ENCODE measurements at places on chromosomes 13 and 19.

DNA sequence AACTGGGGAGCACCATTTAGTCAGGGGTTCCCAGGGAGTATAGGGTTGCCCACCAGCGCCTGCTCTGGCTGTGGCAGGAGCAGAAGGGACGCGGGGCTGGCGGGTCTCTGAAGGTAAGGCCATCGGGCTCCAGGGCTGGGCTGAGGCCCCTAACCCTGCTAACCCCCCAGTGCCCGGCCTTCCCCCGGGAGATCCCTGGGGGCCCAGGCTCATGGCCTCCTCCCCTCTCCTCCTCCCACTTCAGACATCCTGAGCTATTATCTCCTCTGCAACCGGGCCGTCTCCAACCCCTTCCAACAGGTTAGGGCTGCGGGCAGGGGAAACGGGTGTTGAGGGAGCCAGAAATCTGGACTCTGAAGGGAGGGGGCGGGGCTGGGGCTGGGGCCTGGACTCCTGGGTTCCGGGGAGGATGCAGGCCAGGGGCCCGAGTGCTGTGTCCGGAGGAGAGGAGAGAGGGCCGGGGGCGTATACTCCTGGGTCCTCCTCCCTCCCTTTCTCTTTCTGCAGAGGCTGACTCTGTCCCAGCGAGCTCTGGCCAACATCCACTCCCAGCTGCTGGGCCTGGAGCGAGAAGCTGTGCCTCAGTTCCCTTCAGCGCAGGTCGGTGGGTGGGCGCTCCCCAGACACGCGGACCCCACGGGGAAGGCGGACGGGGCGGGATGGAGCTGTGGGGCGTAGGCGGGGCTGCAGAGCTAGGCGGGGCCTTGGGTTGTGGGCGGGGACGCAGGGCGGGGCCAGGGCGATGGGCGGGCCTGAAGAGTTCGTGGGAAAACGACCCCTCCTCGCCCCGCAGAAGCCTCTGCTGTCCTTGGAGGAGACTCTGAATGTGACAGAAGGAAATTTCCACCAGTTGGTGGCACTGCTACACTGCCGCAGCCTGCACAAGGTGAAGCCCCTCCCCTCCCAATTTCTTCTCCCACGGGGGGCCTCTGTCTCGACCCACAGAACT, 15.3 kb downstream of the TTYH1 start:
- no peak for DNase-seq

DNA sequence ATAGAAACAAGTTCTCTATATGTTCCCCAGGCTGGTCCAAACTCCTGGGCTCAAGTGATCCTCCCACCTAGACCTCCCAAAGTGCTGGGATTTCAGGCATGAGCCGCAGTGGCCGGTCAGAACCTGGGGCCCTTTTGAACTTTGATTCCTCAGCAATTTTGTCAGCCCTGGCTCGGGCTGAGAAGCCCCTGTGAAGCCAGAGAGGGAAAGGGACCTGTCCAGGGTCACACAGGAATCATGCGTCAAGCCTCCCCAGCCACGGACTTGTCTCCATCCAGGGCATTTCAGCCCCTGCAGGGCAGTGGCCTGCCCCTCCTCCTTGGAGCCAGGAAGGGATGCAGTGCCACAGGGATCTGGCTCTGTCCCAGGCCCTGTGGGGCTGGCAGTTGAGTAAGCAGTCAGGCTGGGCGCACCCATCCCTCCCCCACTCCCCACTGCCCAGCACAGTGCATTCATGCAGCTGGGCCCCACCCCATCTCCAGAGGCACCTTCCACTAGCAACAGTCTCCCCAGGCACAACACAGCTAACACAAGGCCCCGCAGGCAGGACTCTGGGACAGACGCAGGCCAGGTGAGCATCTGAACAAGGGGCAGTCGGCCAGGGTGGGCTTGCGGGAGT, at the start of gene CAPS:
Gene CAPS, plus strand, starts transcription at position 516 of the 619 bp plus-strand sequence. CDS start 153 bp downstream, outside the sequence.
- no peak for DNase-seq

DNA sequence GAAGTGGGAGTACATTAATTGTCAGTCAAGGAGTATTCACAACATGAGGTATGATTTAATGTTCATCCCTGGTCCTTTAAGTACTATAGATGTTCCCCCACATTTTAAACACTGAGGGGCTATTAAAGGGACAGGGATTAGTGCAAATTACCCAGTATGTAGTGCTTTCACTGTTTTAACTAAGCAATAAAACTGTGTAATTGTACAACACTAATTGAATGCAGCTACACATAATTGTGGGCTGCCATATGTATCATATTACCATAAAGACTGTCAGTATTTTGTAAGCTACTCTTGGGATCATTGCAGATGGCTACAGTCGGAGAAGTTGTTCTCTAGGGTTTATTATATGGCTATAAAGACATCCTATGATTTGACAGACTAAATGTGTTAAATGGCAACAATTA, 316.6 kb downstream of the DCLK1 start:
- DNase-seq = no peak

DNA sequence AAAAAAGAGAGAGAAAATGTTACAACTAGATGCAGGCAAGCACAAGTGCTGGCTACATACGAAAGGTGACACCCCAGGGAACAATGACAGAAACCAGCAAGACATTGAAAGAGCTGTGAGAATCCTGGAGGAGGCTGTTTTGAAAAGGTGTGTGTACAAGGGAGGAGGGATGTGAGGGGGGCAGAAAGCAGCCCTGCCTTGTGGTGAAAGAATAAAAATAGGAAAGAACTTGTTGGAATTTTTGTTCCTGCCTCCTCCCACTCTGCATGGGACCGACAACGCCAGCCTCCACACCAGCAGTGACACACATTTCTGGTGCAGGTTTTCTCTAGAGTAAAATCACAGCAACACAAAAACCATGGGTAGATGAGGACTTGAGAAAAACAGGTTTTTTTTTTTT, 1258.6 kb downstream of the PCDH9 start:
- DNase-seq = no peak

DNA sequence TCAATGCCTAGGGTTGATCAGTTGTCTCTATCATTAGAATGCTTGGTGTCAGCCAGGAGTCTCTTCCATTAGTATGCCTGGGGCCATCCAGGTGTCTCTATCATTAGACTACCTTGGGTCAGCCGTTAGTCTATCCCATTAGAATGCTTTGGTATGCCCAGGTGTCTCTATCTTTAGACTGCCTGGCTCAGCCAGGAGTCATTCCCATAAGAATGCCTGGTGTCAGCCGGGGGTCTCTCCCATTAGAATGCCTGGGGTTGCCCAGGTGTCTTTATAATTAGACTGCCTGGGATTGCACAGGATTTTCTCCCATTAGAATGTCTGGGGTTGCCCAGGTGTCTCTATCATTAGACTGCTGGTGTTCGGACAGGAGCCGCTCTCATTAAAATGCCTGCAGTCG, 1442.9 kb downstream of the UQCRFS1 start:
- no peak for DNase-seq

DNA sequence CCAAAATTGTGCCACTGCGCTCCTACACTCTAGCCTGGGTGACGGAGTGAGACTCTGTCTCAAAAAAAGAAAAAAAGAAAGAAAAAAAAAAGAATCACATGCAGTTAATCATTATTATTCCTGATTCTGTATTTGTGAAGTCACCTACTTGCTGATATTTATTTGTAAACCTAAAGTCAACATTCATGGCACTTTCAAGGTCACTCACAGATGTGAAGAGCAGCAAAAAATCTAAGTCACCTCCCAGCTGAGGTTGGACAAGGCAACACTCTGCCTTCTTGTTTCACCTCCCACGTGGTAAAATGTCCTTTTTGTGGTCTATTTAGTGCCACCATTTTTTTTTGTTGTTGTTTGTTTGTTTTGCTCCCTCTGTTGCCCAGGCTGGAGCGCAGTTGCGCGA, 26.5 kb downstream of the WDR88 start:
- no peak for DNase-seq

DNA sequence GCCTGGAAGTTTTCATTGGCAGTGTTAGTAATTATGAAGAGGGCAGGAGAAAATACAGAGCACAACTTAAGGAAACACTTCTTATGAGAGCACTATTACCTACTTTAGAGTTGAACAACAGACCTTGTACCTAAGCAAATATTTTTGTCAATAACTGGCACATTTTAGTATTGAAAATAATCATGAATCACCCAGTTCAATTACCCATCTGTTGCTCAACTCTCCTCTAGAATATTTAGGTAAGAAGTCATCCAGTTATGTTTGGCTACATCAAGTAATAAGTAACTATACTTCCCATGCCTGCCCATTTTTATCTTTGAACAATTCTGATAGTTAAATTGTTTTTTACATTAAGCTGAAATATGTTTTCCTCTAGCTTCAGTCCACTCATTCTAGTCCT, 893.4 kb downstream of the DIAPH3 start:
- DNase-seq = no peak

GRCh38 chr13:65660731-65661130, 1569.4 kb downstream of the PCDH9 start:
- DNase-seq = peak; percentile 30

GRCh38 chr13:110571896-110572777, 10.6 kb upstream of the RAB20 start:
- DNase-seq = no peak

- no peak for DNase-seq
Measured at GRCh38 chr13:29761160-29761559, 89.3 kb downstream of the UBL3 start.

DNA sequence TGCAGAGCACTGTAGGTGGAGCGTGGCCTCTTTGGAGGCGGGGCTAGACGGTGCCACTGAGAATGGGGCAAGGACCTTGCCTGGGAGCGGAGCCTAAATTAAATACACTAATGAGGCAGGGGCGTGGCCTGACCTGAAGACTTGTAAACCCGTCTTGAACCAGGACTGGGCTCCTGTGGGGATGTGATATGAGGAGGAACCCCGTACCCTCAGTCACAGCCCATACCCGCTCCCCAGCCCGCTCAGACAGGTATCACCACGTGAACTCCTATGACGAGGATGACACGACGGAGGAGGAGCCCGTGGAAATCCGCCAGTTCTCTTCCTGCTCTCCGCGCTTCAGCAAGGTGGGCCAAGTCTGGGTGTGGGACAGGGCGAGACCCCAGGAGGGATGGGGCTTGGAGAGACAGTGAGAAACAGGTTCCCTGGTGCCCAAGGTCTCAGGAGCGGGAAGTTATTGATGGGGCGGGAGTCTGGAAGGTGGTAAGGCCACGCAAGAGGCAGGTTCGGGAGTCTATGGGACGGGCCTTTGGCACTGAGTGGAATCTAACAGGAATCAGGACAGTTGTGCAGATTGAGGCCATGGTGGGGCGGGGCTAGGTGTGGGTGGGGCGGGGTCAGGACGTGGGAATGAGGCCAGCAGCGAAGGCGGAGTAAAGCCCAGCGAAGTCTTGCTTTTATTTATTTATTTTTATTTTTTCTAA, 14.7 kb downstream of the DNASE2 start:
- no peak for DNase-seq

GRCh38 chr13:95246292-95247082, 54.8 kb downstream of the ABCC4 start:
- no peak for DNase-seq

GRCh38 chr19:27792576-27793127, 1420.3 kb downstream of the UQCRFS1 start:
- no peak for DNase-seq

GRCh38 chr13:98731925-98732324, 20.5 kb downstream of the SLC15A1 start:
- DNase-seq = no peak

DNA sequence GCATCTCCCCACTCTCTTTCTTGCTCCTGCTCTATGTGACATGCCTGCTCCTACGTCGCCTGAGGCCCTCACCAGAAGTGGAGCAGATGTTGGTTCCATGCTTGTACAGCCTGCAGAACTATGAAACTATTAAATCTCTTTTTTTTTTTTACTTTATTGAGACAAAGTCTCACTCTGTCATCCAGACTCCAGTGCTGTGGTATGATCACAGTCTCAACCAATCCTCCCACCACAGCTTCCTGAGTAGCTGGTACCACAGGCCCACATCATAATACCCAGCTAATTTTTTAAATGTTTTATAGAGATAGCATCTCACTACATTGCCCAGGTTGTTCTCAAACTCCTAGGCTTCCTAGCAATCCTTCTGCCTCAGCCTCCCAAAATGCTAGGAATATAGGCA, 1067.7 kb downstream of the PCDH9 start:
- DNase-seq = no peak

GRCh38 chr19:54458648-54459281, 4.8 kb downstream of the LENG9 start:
- no peak for DNase-seq

- peak; percentile 77 for DNase-seq
Measured at GRCh38 chr19:47305309-47305751, 4.3 kb upstream of the C5AR1 start.

DNA sequence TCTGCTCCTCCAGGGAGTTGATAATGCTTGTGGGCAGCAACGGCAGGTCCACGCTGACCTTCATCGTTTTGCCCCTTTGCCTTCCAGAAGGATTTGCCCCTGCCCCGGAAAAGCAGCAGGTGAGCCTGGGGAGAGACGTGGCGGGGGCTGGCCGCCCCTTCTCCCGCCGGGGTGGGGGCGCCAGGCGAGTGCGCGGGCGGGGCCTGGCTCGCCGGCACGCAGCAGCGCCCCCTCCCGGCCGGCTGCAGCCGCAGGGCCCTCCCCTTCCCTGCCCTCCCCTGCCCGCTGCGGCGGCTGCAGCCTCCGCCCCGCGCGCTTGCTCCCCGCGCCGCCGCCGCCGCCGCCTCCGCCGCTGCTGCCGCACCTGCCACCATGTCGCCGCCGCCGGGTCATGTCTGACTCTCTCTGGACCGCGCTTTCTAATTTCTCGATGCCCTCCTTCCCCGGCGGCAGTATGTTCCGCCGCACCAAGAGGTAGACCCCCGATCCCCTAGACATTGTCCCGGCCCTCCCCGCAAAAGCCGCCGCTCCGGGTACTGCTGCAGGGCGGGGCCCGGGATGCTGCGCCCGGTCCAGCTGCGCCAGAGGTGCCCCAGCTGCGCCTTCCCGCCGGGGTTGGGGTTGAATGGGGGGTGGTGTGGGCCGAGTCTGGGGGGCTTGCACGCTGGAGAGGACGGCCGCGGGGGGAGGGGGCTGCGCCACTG, at the start of gene MAST1:
Gene MAST1, plus strand, starts transcription at position 334 of the 704 bp plus-strand sequence. Its CDS starts 58 bp downstream, at position 392.
- DNase-seq = no peak

DNA sequence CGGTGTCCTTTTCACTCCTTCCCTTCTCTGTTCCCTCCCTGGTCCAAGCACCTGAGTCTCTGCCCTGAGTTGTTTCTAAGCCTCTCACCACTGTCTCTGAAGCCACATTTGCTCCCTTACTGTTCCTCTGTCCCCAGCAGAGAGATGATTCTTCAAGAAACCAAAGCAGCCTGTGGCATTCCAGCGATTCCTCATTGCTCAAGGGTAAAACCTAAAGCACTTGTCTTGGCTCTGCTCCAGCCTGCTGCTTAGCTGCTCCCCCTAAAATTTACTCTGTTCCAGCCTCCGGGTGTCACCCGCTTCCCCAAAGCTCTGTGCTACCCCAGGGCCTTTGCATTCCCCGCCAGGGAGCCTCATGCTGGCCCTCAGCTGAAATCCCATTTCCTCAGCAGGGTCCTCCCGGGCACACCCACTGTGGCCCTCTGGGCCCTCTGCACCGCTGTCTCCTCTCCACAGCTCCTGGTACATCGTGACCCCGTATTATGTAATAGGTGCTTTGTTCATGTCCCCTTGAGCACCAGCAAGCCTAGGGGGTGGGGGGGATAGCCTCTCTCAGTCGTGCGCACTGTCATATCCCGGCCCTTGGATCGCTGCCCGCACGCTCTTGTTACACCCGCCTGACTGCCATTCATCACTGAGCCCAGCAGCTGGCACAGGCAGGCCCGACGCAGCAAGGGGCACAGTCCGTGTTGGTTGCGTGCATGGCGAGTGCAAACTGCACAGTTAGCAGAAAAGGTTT, 15.8 kb downstream of the TECR start:
- DNase-seq = no peak

Measured in fibroblast of skin of left biceps (primary cell).